ENCODE measurements at places on chromosomes 7 and 10. TPM values are rescaled to one million over a fixed set of nuclear protein-coding genes. Genes with fewer than 3 reads are reported as not detected.

Gene ATOH7
- 0.20 TPM for total RNA-seq

Gene ALDH18A1
- total RNA-seq, result 172 TPM

Gene SLC39A12
- total RNA-seq, result not detected

GRCh38 chr7:14507617-14508016, 394.9 kb downstream of the DGKB start:
- DNase-seq, result no peak

GRCh38 chr10:6074489-6075301, 12.5 kb upstream of the IL2RA start:
- DNase-seq, result no peak

- DNase-seq, result peak; percentile 25
Measured at GRCh38 chr10:34906067-34906965, 91.2 kb upstream of the PARD3 start.

GRCh38 chr10:18665815-18666558, 6.8 kb downstream of the ARL5B start:
- no peak for DNase-seq

DNA sequence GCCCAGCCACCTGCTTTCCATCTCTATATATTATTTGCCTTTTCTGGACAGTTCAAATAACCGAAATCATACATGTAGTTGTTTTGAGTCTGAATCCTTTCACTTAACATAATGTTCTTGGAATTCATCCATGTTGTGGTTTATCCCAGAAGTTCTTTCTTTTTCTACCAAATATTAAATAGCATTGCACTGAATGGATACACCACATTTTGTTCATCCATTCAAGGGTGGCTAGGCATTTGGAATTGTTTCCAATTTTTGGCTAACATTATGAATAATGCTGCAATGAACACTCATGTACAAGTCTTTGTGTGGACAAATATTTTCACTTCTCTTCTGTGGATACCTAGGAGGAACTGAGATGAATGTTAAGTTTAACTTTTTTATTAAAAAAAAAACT, 18.0 kb downstream of the DNAJC1 start:
- DNase-seq, result no peak

GRCh38 chr10:92240289-92241157, 50.4 kb downstream of the CPEB3 start:
- peak; percentile 10 for DNase-seq

Measured in neural crest cell (in vitro differentiated cells).